ENCODE measurements at places on chromosomes 5 and 9.

GRCh38 chr5:108101130-108101529, 280.8 kb downstream of the FBXL17 start:
- no peak for DNase-seq

DNA sequence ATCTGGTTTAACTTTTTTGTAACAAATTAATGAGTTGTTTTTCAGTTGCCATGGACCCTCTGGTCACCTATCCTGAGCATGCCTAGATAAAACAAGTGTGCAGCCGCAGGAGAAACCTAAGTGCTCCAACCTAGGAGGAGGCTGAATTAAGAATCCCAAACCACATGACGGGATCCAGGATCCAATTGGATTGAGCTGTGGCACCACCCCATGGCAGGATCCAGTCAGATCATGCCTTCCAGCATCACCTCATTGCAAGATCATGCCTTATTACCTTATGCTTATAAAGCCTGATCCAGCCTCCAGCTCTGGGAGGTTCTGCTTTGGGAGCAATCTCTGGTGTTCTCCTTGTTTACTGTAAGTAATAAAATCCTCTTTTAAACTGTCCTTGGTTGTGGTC, 662.0 kb downstream of the TLR4 start:
- no peak for DNase-seq

DNA sequence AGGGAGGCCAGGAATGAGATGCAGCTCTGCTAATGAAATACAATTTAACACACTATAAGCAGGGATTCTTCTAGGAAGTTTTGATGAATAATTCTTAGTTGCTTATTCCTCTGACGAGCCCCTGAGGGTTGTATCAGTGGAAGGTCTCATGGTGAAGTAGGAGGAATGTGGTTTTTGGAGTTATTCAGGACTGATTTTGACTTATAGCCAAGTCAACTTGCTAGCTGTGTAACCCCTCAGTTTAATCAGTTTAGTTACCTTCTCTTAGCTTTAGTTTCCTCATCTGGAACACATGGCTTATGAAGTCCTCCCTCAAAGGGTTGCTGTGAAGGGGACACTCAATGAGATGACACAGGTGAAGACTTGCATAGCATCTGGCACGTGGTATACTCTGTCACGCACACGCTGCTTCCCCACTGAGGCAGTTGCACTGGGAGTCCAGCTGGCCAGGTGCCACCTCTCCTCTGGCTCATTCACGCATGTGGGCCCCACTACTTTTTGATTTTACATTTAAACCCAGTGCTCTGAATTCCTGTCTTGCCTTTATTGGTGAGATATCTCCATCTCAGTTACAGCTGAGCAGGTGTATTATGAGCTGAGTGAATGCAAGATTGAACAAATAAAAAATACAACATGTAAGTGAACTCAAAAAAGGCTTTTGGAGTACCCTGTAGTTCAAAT, 415.0 kb downstream of the ARHGEF28 start:
- DNase-seq = peak; percentile 76

DNA sequence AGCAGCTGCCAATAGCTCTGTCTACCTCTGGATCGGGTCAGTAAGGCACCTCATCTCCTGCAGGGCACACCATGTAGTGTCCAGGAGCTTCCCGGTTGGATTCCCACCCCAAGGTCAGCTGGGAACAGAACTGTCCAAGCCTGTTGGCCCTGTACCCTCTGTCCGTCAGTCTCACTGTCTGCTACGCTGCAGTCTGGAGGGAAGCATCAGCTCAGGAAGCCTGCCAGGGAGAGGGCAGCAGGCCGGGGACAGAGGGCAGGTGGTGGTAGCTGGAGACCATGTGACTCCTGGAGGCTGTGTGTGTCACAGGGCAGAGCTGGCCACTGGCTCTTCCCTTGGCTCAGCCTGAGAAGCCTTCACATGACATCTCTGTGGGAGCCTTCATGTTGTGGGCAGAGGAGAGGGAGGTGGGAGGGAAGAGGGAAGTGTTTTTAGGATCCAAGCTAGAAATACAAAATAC, 134.5 kb downstream of the SEC61B start:
- no peak for DNase-seq

Data from DMS 273 treated with DMSO at 0.1 percent for 48 hours (cell line).